Right lung (tissue), 10 donors: ENCODE measurements at places on chromosomes 12 and 14. TPM values are rescaled to one million over a fixed set of nuclear protein-coding genes. Genes with fewer than 3 reads are reported as not detected.

TPH2 gene
- not detected for polyA plus RNA-seq

FAM181A gene
- 0.10 TPM for polyA plus RNA-seq

C1S gene
- polyA plus RNA-seq, result 120 TPM

TTC9 gene
- 9.7 TPM for polyA plus RNA-seq

PRB4 gene
- polyA plus RNA-seq, result not detected

CBLN3 gene
- polyA plus RNA-seq, result 4.0 TPM

CLMN gene
- polyA plus RNA-seq, result 7.8 TPM

MAGOHB gene
- 56.6 TPM for polyA plus RNA-seq

KTN1 gene
- polyA plus RNA-seq, result 170 TPM

C12orf60 gene
- 2.8 TPM for polyA plus RNA-seq

- DNase-seq, result no peak
Measured at GRCh38 chr14:98325761-98326160, 946.2 kb downstream of the BCL11B start.

DNA sequence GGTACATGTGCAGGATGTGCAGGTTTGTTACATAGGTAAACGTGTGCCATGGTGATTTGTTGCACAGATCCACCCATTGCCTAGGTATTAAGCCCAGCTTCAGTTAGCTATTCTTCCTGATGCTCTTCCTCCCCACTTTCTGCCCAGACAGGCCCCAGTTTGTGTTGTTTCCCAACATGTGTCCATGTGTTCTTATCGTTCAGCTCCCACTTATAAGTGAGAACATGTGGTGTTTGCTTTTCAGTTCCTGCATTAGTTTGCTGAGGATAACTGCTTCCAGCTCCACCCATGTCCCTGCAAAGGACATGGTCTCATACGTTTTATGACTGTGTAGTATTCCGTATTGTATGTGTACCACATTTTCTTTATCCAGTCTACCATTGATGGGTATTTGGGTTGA is 251.7 kb upstream of the NOVA1 start:
- DNase-seq, result no peak

- peak; percentile 43 for DNase-seq
Measured at GRCh38 chr12:2311020-2311778, 258.4 kb downstream of the CACNA1C start.

DNA sequence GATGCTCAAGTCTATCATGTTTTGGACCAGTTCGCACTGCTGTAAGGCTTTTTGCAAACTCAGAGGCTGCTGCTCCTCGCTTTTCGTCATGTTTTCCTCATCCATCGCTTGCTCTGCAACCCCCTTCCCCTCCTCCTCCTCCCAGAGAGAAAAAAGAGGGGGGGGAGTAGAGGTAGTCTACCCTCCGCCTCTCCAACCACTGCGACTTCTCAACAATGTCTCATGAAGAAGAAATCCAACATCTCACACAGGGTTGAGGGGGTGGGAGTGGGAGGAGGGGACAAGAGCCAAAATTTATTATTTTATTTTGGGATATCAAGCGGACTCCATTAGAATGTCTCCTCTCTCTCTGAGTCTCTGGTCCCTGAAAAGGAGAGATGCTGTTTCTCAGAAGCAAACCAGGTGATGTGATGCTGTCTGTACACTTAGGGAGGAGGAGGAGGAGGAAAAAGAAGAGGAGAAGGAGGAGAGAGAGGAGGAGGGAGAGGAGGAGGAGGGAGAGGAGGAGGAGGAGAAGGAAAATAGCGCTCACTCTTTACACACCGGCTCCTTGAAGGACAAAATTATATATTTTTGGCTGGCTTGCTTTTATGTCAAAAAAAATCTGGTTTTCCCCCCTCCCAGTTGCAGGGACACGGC is 520 bp downstream of the KSR2 start:
- DNase-seq, result no peak

- DNase-seq, result no peak
Measured at GRCh38 chr14:58571769-58572472, 65.8 kb upstream of the DACT1 start.

DNA sequence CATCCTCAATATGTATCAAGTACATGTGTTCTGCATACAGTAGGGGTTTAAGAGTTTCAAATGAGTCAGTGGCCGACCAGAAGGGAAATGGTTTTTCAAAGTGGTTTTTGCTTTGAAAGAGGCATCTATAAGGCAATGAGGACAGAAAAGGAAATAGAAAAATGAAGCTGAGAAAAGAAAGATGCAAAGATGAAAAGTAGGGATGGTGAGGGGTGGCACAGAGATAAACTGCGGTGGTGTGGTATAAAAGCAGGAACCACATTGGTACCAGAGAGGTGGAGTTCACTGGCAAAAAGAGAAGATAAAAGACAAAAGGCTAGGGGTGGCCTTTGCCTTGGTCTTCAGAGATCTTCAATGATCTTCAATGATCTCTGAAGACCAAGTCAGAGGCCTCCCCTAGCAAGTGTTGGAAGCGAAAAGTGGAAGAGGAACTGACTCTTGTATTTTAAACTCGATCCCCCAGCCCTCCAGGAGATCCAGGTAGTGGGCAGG is 144.0 kb upstream of the KRR1 start:
- no peak for DNase-seq

DNA sequence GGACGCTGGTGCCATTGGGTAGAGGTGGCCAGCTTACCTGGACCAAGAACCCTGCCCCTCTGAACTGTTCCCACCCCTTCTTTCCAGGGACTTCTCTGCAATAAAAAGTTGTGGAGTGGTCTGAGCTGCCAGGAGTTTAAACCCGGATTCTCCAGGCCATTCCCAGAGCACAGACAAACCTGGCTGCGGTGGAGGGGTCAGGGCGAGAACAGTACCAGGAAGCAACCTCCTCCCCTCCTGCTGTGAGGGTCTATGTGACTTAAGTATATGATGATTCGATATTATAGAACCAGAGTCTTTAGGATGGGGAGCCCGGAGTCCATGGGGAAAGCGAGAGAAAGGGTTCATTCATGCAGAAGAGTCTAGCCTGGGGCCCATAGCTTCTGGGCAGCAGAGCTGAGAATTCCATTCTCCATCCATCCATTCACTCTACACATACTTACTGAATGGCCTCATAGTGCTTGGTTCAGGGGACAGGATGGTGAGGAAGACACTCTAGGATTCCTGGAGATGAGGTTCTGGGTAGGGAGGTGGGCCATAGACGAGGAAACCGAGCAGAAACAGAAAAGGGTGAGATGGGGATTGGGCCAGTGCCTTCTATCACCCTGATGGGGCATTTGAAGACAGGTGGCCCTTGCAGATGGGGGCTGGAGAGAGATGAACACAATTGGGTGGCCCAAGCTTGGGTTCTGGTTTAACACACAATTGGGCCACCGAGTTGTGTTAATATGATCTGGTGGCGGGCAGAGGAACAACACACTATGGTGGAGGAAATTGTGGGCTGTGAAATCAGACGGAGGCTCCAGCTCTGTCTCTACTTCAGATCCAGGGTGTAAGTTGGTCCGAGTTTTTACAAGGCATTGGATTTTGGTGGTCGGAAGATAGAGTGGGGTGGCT is 5.2 kb downstream of the KRT86 start:
- DNase-seq, result no peak

GRCh38 chr12:111224186-111225066 is 144.5 kb downstream of the PHETA1 start:
- no peak for DNase-seq

DNA sequence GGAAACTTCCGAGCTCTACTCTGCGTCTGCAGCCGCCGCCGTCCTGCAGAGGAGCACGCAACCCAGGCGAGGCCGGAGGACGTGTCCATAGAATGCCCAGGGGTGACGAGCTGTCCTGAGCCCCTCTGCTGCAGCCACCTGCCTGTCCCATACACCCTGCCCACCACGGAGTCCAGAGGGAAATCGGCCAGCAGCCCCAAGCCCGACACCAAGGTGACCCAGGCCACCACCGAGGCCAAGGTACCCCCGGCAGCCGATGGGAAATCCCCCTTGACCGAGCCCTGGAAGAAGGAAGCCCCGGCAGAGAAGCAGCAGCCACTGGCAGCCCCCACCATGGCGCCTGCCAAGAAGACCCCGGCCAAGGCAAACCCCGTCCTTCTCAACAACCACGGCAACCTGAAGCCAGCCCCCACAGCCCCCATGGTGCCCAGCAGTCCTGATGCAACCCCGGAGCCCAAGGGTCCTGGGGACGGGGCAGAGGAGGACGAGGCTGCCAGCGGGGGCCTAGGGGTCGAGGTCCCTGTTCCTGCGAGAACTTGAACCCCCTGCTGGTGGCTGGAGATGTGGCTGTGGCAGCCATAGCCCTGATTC is 128.7 kb upstream of the C14orf180 start:
- no peak for DNase-seq

- DNase-seq, result no peak
Measured at GRCh38 chr12:132689227-132689626, 1.8 kb downstream of the PXMP2 start.

GRCh38 chr12:111149299-111149698 is 219.6 kb downstream of the PHETA1 start:
- DNase-seq, result no peak

GRCh38 chr12:4037747-4038312 is 164.6 kb upstream of the PARP11 start:
- DNase-seq, result peak; percentile 55

DNA sequence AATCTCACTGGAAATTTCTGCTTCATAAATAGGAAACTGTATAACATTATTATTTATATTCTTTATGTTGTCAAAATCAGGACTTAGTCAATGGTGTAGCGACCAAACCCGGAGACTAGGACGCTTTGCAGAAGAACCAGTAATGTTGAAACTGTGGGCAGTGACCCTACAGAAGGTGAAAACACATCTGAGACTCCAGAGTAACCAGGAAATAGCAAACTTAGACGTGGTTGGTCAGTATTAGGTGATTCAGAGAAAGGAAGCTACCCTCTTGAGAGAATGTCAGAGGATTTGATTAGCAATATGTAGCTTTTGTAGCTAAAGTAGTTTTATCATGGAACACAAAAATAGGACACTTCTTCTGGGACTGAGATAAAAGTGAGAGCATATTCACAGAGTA is 381.9 kb downstream of the SLC16A7 start:
- no peak for DNase-seq

- no peak for DNase-seq
Measured at GRCh38 chr14:99137001-99137700, 134.8 kb downstream of the BCL11B start.

- DNase-seq, result no peak
Measured at GRCh38 chr14:24312736-24313507, 1.6 kb downstream of the LTB4R start.

DNA sequence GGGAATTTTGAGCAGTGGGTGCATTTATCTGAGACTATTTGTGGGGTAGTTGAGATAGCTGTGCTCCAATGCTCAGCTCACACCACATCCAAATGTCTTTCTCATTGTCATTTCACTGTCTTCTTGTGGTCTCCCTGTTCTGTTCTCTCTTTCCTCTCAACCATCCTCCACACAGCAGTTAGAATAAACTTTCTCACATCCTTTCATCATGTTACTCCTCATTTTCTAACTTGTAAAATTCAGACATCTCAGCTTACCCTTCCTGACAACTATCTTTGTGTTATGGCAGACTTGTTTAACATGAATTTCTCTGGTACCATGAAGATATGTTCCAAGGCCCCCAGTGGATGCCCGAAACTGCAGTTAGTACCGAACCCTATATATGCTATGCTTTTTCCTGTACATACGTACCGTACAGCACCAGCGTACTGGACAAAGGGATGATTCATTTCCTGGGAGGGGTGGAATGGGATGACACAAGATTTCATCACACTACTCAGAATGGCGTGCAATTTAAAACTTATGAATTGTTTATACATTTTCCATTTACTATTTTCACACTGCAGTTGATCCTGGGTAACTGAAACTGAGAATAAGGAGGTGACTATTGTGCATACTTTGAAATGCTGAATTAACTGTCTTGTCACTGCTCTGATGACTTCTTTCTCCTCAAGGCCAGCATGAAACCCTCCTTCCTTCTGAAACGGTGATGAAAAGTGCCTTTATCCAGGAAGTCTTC is 177.1 kb upstream of the SLC38A2 start:
- no peak for DNase-seq

- no peak for DNase-seq
Measured at GRCh38 chr14:53408175-53408879, 255.2 kb upstream of the DDHD1 start.

GRCh38 chr14:106185837-106186233 is 659.5 kb downstream of the TMEM121 start:
- no peak for DNase-seq

GRCh38 chr14:97413966-97414717 is 617.0 kb downstream of the VRK1 start:
- no peak for DNase-seq

DNA sequence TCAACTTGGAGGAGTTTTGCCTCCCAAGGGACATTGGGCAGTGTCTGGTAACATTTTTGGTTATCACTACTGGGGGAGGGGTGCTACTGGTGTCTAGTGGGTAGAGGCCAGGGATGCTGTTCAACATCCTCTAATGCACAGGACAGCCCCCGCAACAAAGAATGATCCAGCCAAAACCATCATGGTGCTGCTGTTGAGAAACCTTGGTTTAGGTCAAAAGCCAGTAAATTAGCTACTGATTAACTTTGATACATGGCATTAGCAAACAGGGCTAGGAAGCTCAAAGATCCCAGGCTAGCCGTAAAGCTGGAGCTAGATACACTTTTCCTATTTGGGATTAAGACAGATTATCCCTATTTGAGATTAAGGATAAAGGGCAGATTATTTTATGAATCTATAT is 8.8 kb downstream of the ALKBH2 start:
- DNase-seq, result no peak

DNA sequence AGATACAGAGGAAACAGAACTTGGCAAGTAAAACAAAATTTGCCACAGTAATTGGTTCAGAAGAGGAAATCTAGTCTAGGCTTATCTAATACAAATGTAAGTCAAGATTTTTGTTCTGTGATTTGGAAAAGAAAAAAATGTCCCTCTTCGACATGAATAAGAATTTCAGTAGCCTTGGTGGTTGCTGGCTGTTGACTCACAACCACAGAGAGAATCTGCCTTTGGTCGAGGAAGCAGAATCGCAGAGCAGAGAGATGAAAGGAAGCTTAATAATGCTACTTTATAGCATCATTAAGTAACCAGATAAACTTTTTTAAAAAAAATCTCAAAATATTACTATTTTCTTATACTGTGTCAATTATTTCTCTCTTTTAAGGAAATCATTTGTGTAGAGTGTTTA is 1096.6 kb downstream of the FLRT2 start:
- DNase-seq, result no peak
